ENCODE measurements at places on chromosomes 1 and 21.

- no peak for DNase-seq
These were observed 97.6 kb downstream of the VAV3 start for GRCh38 chr1:107867422-107867821.

GRCh38 chr1:232287676-232288569 lies 342.0 kb downstream of the SIPA1L2 start:
- DNase-seq = no peak

- DNase-seq = no peak
These were observed 42.2 kb downstream of the KCNK1 start for GRCh38 chr1:233656032-233656635.

GRCh38 chr1:33152685-33153432 lies 29.0 kb downstream of the TRIM62 start:
- DNase-seq = no peak

DNA sequence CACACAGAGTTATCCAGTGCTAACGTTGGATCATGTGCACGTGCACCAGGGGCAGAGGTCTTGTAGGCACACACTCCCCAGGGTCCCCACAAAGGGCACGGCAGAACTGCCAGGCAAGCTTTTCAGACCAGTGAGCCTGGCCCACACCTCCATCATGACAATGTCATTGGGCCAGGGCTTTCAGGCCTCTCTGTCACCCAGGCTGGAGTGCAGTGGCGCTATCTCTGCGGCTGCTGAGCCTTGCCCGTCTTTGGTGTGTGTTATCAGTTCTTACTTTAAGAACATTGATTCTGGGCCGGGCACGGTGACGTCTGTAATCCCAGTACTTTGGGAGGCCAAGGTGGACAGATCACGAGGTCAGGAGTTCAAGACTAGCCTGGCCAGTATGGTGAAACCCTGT lies 44.2 kb downstream of the PKNOX1 start:
- DNase-seq = no peak

DNA sequence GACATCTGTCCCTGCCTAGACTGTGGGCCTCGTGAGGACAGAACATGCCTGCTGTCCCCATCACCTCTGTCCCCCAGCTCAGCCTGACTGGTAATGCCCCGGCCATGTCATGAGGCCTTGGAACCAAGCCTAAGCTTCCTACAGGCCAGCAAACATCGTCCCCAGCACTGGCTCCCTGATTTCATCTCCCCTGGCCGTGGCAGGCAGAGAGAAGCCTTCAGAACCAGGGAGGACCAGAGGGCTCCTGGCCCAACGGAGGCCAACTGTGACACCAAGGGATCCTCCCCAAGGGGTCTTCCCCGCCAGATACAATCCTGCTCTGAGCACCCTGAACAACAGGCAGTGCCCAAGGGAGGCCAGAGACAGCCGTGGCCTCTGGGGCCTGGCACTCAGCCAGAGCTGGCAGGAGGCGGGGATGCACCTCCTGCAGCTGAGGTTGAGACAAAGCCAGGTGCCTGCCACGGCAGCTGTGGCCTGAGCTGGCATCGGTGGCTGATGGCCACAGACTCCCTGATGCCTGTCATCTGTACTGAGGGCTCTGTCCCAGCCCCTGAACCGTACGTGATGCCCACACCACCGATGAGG lies 9.9 kb upstream of the NPHP4 start:
- no peak for DNase-seq

DNA sequence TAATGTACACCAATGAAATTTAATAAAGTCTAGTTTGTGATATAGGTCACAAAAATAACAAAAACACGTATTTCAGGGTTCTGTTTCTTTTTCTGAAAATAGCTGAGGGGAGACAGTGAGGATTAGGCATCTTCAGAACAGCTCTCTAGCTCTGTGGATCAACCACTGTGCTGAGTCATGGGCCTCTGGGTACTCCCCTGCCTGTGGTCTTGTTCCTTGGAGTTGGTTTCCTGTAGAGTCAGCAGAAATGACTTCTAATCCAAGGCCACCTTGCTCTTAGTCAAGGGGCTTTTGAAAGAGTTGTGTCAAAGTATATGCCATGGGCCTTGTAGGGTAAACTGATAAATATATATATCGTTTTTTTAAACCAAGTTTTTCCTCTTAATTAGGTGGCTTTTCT lies 141.8 kb upstream of the ZRANB2 start:
- no peak for DNase-seq

DNA sequence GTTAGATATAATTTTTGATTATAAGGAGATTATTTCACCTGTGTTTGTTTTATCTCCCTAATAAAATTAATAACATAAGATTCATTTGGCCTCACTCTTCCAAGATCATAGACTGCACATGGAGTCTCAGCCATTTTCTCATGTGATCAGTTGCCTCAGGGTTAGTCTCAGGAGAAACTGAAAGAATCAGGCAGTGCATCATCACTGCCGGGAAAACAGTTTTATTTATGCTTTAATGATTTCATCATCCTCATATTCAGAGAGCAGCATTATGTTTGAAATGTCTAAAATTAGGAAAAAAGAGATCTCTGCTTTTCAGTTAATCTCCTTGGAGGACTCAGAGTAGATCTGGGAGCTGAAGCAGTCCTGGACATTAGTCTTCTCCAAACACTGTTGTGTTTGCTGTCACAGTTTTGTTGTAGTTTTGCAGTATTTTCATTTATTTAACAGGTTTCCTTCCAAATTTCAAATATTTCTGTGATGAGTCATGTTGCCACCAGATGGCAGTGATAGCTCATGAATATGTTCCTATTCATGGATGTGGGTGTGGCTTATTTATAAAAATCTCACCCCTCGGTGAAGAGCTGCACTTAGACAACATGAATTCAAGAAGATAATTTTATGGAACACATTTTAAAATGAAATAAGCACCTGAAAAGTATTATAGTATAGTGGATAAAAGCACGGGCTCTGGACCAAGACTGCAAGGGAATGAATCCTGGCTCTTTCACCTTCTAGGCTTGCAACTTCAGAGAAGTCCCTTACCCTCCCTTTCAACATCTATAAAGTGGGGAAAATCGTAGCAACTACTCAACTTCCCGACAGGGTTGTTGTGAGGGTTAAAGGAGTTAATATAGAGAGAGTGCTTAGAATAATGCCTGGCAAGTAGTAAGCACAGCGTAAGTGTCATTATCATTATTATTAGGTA lies 31.2 kb downstream of the CHD1L start:
- no peak for DNase-seq

DNA sequence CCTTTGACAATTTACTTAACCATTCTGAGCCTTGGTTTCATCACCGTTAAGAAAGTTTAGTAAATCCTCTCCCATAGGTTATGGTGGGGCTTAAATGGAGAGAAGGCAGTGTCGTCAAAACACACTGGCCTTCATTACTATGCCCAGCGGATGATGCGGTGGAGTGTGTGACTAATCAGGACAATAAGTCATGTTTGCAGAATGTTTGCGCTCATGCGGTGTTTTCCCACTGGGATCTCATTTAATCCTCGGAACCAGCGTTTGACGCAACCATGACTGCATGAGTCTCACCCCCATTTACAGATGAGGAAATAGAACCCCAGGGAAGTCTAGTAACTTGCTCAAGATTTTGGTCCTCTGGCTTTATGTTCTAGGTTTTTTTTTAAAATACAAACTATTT lies 17.5 kb downstream of the SLC26A9 start:
- DNase-seq = no peak

DNA sequence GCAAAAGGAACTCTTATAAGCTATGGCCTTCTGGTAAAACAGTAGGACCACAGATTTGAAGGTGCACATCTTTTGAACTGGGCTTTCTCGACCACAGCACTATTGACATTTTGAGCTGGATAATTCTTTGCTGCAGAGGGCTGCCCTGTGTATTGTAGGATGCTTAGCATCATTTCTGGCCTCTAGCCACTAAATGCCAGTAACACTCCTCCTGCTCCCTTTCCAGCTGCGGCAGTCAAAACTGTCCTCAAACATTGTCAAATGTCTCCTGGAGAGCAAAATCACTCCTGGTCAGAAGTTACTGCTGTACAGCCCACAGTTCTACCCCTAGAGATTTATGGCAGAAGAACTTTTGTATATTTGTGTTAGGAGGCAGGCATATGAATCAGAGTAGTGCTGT lies 836.7 kb downstream of the PLA2G4A start:
- no peak for DNase-seq

- no peak for DNase-seq
These were observed 24.6 kb downstream of the AGO4 start for GRCh38 chr1:35832276-35832905.

- no peak for DNase-seq
These were observed 17.2 kb downstream of the CSRP1 start for GRCh38 chr1:201489643-201490261.

DNA sequence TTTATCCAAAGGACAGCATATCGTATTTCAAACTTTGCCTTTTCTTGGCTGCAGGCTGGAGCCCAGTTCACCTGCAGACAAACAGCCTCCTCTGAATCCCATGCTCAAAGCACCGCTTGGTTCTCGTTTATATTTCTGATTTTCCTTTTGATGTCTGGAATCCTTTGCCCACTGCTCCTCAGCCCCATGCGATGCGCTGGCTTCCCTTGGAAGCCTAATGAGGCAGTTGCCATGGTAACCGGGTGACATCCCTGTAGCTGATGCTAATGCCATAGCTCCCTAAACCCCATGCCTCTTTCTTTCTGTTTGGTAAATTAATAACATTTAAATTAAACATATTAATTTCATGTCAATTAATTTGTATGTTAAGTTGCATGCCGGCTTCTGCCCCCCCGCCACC lies 327.1 kb downstream of the PRDM2 start:
- no peak for DNase-seq

DNA sequence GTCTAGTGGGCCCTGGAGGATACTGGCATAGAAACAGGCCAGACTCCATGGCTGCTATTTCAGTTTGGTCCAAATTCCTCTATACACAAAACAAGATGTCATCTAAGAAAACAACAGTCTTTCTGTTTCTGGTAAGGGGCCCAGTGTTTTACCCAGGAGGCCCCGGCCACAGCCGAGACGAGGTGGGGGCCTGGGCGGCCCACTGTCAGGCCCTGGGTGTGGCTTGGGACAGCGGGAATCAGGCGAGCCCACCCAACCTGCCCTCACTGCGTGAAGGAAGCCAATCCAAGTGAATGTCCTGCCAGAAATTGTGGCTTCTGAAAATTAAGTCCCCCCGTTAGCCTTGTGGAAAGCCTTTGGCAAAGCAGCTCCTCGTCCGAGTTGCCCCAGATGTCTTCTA lies 31.2 kb upstream of the GPR153 start:
- no peak for DNase-seq

GRCh38 chr1:45510972-45511527 lies 10.6 kb downstream of the PRDX1 start:
- DNase-seq = no peak

DNA sequence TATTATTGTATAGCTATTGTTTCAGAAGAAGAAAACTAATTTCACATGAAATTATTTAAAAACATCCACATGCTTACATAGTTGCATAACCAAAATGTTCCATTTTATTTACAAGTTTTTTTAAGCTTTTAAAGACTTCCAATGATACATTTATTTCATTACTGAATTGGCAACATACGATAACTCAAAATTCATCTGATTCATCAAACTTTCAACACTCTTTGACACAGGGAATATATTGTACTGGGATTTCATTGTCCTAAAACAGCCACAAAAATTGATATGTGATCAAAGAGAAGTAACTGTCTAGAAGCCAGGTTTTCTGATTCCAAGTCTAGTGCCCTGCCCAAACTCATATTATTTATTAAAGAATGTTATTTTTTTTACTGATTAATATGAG lies 131.4 kb upstream of the USP24 start:
- DNase-seq = no peak

DNA sequence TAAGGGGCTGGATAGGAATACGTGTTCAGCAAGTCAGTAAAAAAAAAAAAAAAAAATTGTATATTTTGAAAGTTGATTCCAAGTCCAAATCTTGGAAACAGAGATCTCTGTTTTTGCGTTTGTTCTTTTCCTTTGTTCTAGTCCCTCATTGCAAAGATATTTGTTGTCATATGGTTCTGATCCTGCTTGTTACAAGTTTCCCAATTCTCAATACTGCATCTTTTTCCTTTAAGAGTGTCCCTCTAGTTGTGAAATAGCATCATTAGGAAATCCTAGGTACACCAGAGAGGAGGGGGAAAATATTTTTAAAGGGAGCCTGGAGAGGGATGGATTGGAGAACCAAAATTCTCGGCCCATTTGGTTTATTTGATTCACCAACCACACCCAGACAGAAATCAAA lies 152.2 kb upstream of the C1orf105 start:
- DNase-seq = no peak

GRCh38 chr21:26164311-26164710 lies 6.3 kb downstream of the APP start:
- DNase-seq = no peak
